ENCODE measurements at places on chromosomes 16 and 17. TPM values are rescaled to one million over a fixed set of nuclear protein-coding genes. Genes with fewer than 3 reads are reported as not detected.

Gene ZFP3
- total RNA-seq, result 1.6 TPM

Gene GGT6
- 0.24 TPM for total RNA-seq

Gene SOST
- not detected for total RNA-seq

Gene SLC47A1
- total RNA-seq, result 1.9 TPM

Gene CETP
- total RNA-seq, result not detected

Gene G6PC1
- not detected for total RNA-seq

- no peaks in the 10 kb centered on the region for H3K4me1 ChIP-seq
- H3K36me3 ChIP-seq, result no peaks in the 10 kb centered on the region
- H3K4me3 ChIP-seq, result no peak overlapping the region
- H3K27ac ChIP-seq, result no peak overlapping the region
Observed at GRCh38 chr17:3773511-3773910, 27.5 kb downstream of the ITGAE start.

DNA sequence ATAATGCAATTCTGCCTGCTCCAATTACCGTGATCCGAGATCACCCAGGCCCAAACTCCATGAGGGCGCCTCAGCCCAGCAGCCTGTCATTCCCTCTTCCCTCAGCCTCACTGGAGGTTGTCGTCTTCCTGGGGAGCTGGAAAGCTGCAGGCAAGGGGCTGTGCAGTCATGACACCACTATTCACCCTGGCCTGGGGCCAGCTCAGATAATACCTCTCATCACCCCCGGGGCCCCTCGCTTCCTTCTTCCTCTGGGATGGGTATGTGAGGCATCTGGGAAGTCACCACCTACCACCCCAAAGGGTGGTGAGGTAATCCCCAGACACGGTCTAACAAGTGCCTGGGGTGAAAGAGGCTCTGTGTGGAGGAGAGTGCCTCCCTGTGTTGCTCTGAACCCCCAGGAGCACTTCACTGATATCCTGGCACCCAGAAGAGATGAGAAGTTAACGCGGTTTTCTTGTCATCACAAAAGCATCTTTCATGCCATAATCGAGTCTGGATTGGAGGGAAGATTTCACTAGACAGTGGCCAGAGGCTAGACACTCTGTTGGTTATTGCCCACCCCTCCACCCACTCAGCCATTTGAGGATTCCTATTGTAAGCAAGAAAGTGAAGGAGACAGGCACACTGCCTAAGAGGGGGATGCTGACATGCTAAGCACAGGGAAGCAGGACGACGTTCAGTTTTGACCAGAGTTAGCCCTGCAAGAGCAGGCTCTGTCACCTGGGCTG is 18.4 kb downstream of the CFAP20 start:
- H3K27ac ChIP-seq, result no peak overlapping the region
- peaks cover 40% of the 10 kb centered on the region for H3K4me1 ChIP-seq

DNA sequence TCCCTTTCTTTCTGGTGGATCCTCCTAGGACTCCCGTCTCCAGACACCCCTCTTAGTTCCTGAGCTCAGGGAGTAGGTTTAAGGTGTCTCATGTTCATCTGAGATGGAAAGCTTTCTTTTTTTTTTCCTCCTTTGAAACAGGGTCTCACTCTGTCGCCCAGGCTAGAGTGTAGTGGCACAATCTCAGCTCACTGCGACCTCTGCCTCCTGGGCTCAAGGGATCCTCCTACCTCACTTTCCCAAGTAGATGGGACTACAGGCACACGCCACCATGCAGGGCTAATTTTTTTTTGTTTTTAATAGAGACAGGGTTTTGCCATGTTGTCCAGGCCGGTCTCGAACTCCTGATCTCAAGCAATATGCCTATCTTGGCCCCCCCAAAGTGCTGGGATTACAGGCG is 3.6 kb upstream of the GSE1 start:
- H3K27ac ChIP-seq, result no peak overlapping the region
- no peak overlapping the region for H3K4me3 ChIP-seq
- no peaks in the 10 kb centered on the region for H3K36me3 ChIP-seq

- H3K36me3 ChIP-seq, result peaks cover 45% of the 10 kb centered on the region
- no peak overlapping the region for H3K4me3 ChIP-seq
- no peaks in the 10 kb centered on the region for H3K4me1 ChIP-seq
- no peak for DNase-seq
- H3K27ac ChIP-seq, result no peak overlapping the region
Observed at GRCh38 chr17:50697663-50698272, 9.9 kb downstream of the ANKRD40 start.

DNA sequence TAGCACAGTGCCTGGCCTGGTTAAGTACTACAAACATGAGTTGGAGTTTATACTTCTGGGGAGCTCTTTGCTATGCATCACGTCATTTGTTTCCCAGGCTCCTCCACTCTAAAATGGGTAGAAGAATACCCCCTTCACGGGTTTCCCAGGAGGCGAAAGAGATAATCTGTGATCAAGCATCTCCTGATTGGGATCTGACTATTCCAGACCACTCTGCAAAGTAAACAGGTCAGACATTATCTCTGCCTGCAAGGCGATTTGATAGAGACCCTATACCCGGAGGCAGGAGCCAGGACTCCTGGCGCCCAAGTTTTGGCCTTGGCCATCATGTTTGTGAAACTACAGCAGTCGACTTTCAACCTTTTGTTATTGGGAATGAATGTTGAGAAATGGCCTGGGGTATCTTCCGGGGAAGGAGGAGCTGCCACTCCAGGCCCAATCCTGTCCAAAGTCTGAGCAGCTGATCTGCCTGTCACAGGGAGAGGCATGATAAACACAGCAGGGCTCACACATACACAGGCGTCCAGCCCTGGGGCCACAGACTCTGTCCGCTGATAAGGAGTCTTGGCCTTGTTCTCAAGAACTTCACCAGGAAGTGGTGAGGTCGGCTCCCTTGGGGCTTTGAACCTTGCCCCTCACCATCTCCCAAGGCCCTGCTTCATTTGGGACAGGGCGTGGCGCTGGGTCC is 199.9 kb downstream of the MAF start:
- H3K27me3 ChIP-seq, result no peaks in the 10 kb centered on the region
- H3K4me1 ChIP-seq, result no peaks in the 10 kb centered on the region
- H3K27ac ChIP-seq, result no peak overlapping the region
- H3K36me3 ChIP-seq, result no peaks in the 10 kb centered on the region
- H3K4me3 ChIP-seq, result no peak overlapping the region
- no peak for DNase-seq

- no peaks in the 10 kb centered on the region for H3K36me3 ChIP-seq
- H3K27me3 ChIP-seq, result no peaks in the 10 kb centered on the region
- H3K27ac ChIP-seq, result no peak overlapping the region
- no peak overlapping the region for H3K4me3 ChIP-seq
- no peaks in the 10 kb centered on the region for H3K4me1 ChIP-seq
- DNase-seq, result peak; percentile 83
Observed at GRCh38 chr16:88747588-88748301, 37.3 kb downstream of the PIEZO1 start.

DNA sequence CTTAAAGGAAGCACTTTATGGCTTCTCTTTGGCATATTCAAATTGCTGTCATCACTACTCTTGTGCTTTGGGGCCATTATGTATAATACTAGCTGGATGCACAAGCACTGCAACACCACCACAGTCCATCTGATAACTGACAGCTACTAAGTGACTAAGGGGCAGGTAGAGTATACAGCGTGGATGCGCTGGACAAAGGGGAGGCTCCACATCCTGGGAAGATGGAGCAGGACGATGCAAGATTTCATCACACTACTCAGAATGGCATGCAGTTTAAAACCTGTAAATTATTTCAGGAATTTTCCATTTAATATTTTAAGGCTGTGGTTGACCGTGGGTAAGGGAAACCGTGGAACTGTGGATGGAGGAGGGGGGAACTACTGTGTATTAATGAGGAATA is 25.0 kb downstream of the MPRIP start:
- H3K36me3 ChIP-seq, result no peaks in the 10 kb centered on the region
- no peak for DNase-seq
- no peaks in the 10 kb centered on the region for H3K27me3 ChIP-seq
- no peak overlapping the region for H3K4me3 ChIP-seq

GRCh38 chr16:87424266-87424665 is 32.1 kb downstream of the MAP1LC3B start:
- no peak overlapping the region for H3K4me3 ChIP-seq
- H3K36me3 ChIP-seq, result peaks cover 3% of the 10 kb centered on the region
- H3K27ac ChIP-seq, result no peak overlapping the region
- DNase-seq, result no peak

DNA sequence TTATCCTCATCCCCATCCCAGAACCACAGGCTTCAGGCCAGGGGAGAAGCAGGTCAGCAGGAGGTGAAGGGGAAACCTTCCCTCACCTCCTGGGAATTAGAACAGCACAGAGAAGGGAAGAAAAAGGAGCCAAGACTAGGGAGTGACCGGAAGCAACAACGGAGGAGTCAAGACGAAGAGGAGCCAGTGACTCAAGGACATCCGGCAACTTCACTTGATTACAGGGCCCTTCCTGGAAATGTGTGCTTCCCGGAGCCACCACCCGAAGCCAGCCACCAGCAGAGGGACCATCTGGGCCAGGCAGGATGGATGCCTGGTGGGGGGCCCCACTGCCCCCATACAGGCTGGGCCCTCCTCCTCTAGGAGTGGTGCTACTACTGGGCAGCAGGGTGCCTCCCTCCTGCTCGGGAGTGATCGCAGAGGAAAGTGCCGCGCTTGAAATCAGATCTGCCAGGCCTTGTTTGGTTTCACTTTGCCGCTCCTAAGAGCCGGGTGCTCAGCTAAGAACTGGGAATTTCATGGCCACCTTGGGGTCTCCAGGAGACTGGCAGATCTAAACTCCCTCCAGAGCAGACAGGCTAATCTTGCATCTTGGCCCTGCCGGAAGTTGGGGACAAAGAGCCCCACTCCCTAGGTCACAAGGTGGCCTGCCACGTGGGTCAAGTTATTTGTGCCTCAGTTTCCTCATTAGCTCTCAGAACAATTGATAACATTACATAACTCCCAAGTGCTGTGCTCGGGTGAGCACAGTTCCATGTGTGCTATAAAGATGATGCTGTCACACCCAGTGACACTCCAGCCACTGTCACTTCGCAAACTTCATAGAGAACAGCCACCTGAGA is 6.6 kb downstream of the CDC42EP4 start:
- peak; percentile 68 for DNase-seq
- peak overlapping the region; percentile 12 for H3K4me3 ChIP-seq
- H3K27ac ChIP-seq, result peak overlapping the region; percentile 69
- peaks cover 28% of the 10 kb centered on the region for H3K4me1 ChIP-seq
- H3K36me3 ChIP-seq, result no peaks in the 10 kb centered on the region

DNA sequence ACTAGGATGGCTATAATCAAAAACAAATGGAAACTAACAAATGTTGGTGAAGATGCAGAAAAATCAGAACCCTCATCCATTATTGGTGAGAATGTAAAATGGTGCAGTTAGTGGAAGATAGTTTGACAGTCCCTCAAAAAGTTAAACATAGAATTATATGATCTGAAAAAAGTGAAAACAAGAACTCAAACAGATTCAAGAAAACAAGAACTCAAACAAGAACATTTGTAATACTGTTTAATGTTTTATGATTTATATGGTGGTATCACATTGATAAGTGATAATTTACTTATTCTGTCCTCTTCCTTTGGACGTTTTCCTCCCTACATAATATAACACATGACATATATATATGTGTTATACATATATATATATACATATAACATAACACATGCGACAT is 12.0 kb downstream of the USP31 start:
- H3K36me3 ChIP-seq, result no peaks in the 10 kb centered on the region
- H3K4me1 ChIP-seq, result peaks cover 17% of the 10 kb centered on the region
- no peak overlapping the region for H3K4me3 ChIP-seq
- no peaks in the 10 kb centered on the region for H3K27me3 ChIP-seq
- DNase-seq, result no peak

GRCh38 chr17:1752425-1753262 is 9.2 kb upstream of the SERPINF1 start:
- H3K4me1 ChIP-seq, result peaks cover 6% of the 10 kb centered on the region
- H3K27me3 ChIP-seq, result no peaks in the 10 kb centered on the region
- DNase-seq, result peak; percentile 69
- no peak overlapping the region for H3K27ac ChIP-seq

GRCh38 chr16:48013491-48013901 is 142.3 kb downstream of the ABCC12 start:
- H3K27ac ChIP-seq, result no peak overlapping the region
- H3K4me3 ChIP-seq, result no peak overlapping the region
- no peaks in the 10 kb centered on the region for H3K36me3 ChIP-seq
- no peak for DNase-seq
- 0 out of 2 replicates have a peak, but pooled peaks cover 4% of the 10 kb centered on the region for H3K4me1 ChIP-seq

DNA sequence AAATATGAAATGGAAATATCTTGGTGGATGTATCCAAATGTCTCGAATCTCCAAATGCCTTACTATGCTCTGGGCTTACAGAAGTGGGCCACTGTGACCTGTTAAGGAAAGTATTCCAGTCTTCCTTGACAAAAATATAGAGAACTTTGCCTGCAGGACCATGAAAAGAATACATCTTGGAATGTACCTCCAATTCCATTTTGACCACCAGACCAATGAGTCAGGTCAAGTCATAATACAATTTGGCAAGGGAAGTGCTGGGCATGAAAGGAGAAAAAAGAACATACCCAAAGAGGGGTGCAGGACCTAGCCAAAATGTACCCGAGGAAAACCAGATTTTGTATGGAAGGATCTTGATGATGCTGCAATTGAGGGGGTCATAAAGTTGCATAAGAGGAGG is 1153.7 kb upstream of the GOT2 start:
- no peak overlapping the region for H3K27ac ChIP-seq
- no peaks in the 10 kb centered on the region for H3K4me1 ChIP-seq
- H3K4me3 ChIP-seq, result no peak overlapping the region
- no peaks in the 10 kb centered on the region for H3K27me3 ChIP-seq
- no peak for DNase-seq

- no peaks in the 10 kb centered on the region for H3K4me1 ChIP-seq
- H3K27ac ChIP-seq, result no peak overlapping the region
- DNase-seq, result no peak
- H3K4me3 ChIP-seq, result no peak overlapping the region
- no peaks in the 10 kb centered on the region for H3K36me3 ChIP-seq
Observed at GRCh38 chr16:49952386-49952785, 72.6 kb upstream of the CNEP1R1 start.

DNA sequence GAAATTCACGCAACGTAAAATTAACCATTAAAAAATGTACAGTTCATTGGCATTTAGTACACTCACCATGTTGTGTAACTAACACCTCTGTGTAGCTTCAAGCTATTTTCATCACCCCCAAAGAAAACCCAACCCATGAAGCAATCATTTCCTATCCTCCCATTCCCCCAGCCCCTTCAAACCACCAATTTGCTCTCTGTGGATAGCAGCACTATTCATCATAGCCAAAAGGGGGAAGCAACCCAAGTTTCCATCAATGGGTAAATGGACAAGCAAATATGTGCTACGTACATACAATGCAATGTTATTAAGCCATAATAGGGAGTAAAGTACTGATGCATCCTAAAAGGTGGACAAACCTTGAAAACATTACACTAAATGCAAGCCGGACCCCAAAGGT is 10.9 kb upstream of the KRT222 start:
- no peaks in the 10 kb centered on the region for H3K27me3 ChIP-seq
- no peaks in the 10 kb centered on the region for H3K36me3 ChIP-seq
- H3K27ac ChIP-seq, result no peak overlapping the region
- DNase-seq, result peak; percentile 21
- H3K4me1 ChIP-seq, result peaks cover 4% of the 10 kb centered on the region
